ENCODE measurements at places on chromosomes 5 and 9. TPM values are rescaled to one million over a fixed set of nuclear protein-coding genes. Genes with fewer than 3 reads are reported as not detected.

The PROP1 gene
- total RNA-seq, result not detected

- DNase-seq, result no peak
Measured at GRCh38 chr5:175872287-175873087, 1.1 kb downstream of the CPLX2 start.

DNA sequence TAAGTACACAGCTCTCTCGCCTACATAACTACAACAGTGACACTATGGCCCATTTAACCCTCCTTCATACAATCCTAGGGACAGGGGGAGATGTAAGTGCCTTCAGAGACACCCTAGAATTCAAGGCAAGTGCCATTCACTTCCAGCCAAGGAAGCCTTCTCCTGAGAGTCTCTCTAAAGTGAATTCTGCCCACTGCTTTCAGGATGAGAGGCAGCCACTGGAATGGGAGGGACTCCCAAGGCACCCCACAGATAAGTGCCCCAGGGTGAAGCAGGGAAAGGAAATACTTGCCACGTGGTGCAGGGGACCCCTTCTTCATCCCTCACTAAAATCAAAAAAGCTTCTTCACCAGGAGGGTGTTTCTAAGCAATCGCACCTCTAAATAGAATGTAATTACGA lies 283.7 kb downstream of the ZNF608 start:
- DNase-seq, result no peak

DNA sequence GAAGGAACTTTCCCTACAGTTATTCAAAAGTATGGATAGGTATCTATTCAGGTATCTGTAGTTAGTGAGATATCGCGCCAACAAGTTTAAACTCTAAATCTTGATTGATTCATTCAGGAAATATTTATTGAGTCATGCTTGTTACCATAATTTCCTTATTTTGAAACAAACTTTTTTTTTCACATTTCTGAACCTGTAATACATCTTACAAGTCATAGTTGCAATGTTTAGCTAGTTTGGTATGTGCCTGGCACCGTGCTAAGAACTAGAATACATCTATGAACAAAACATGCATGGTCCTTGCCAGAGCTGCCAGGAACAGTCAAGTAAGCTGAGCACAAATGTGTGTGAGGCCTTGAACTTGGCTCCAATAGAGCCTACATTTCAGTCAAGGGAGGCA lies 226.4 kb downstream of the PCSK5 start:
- DNase-seq, result no peak

DNA sequence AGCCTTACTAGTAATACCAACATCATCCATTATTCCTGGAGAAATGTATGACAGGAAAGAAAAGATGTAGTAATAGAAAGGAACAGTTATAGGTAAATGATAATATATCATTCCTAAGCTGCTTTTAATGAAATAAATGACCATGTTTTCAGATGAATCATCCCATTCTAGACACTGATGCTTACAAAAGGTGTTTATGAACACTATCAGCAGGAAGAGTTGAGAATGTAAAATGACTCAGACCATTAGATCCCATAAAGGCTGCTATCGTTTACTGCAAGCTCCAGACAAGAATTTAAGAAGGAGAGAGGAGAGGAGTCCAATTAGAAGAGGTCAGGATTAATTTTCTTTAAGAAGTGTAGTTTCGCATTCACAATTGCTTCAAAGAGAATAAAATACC lies 1033.5 kb downstream of the EFNA5 start:
- no peak for DNase-seq

- DNase-seq, result no peak
Measured at GRCh38 chr9:79395228-79395627, 176.5 kb upstream of the TLE4 start.
